GM12864 (cell line): ENCODE measurements at places on chromosomes 11 and 22.

GRCh38 chr22:39991159-39991860 is 3.4 kb upstream of the FAM83F start:
- no peak for DNase-seq

- DNase-seq: no peak
Measured at GRCh38 chr22:31488988-31489617, 539 bp downstream of the EIF4ENIF1 start.

GRCh38 chr11:128302425-128303186 is 284.8 kb downstream of the ETS1 start:
- DNase-seq: peak; percentile 63

GRCh38 chr22:39489094-39490068 is 12.7 kb upstream of the MIEF1 start:
- no peak for DNase-seq

GRCh38 chr11:134667505-134667904 is 255.5 kb upstream of the B3GAT1 start:
- no peak for DNase-seq

DNA sequence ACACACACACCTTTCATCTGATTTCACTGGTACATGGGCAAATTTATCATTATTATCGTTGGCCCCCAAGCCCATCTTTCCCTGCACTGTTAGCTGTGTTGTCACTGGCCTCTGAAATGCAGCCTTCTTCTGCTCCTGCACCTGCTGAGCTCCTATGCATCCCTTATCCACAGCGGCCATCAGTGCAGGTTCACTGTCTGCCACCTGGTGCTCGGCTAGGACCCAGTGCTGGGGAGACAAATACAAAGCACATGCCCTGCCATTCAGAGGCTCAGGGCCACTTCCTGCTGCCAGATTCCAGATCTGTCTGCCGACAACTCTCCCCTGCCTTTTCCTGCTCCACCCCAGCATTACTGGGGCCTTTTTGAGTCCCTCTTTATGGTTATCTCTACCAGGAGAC is 1205.4 kb downstream of the TBC1D22A start:
- DNase-seq: no peak

GRCh38 chr11:1031121-1031899 is 5.2 kb downstream of the MUC6 start:
- DNase-seq: no peak

DNA sequence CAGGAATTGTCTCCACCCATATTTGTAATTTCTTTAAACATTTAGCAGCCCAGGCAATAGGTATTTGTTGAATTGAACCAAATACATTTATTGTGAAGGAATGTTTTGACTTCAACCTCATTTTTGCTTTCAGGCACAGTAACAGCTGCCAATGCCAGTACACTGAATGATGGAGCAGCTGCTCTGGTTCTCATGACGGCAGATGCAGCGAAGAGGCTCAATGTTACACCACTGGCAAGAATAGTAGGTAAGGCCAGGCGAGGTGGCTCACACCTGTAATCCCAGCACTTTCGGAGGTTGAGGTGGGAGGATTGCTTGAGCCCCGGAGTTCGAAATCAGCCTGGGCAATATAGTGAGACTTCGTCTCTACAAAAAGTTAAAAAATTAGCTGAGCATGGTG is 20.9 kb downstream of the ACAT1 start:
- no peak for DNase-seq

DNA sequence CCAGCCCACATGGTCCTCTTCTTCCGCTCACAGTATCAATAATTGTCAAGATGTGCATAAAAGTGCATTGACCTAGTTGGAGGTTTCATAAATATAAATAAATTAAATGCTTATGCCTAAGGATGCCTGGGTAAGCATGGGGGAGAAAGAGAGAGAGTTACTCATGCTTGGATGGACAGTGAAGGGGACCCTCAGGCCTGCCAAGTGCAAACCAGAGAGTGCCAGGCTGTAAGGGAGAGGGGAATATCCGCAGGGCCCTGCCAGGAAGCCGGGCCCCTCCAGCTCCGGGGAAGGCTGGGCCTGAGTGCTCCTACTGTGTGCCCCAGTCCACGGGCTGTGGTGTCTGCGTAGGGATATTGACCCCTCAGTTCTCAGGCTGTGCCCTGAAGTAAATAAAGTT is 214.6 kb downstream of the DSCAML1 start:
- no peak for DNase-seq

DNA sequence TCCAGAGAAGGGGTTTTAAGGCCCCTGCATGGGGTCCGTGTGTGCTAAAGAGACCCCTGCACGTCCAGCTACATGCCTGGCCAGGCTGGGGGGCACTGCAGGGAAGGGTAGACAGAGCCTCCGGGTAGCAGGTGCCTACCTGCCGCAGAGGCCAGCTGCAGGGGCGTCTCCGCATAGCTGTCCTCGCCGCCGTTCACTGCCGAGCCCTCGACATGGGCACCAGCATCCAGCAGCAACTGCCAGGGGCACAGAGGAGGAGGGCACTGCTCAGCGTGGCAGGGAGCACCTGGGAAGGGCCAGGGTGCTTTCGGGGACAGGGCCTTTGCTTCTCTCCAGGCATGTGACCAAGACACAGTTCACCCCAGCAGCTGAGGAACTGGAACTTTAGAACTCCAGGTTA is 59.7 kb downstream of the NAT10 start:
- no peak for DNase-seq

GRCh38 chr11:30239025-30239424 is 8.2 kb downstream of the FSHB start:
- no peak for DNase-seq

- DNase-seq: no peak
Measured at GRCh38 chr11:1177020-1177770, 19.4 kb downstream of the MUC5AC start.

DNA sequence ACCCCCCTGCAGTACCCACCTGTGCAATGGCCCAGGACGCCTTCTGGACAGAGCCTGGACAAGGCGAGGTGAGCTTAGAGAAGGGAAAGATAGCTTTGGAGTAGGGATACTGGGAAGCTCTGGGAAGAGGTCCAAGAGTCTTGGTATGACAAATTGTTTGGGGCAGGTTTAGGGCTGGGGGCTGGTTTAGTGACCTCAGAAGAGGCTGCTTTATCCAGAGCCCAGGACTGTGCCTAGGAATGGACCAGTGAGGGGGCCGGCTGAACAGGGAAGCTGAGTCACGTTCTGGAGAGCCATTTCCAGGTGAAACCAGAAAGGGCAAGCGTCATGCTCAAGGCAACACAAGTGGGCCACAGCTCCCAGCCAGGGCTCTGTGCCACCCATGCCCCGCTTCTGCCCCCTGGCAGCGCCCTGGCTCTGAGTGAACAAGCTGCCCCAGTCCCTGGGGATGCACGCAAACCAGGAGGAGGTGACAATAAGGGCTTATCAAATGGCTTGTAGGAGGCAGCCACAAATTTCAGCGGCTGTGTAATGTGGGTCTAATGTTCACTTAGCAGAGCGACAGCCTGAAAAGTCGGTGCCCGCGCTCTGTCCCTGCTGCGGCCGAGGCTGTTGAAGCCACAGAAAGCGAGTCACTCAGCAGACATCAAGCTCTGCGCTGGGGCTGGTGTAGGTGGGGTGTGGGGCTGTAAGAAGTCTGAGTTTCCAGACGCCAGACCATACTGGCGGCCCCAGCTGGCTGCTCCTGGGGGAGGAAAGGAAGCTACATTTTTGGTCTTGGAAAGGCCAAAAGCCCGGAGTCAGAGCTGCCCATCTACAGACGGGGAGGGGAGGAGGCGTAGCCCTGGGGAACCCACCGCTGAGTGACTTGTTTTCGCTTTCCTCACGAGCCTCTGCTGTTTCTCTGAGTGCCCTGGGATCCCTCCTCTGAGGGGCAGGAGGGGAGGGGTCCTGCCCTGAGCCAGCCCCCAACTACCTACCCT is 18.3 kb upstream of the SYT7 start:
- no peak for DNase-seq

DNA sequence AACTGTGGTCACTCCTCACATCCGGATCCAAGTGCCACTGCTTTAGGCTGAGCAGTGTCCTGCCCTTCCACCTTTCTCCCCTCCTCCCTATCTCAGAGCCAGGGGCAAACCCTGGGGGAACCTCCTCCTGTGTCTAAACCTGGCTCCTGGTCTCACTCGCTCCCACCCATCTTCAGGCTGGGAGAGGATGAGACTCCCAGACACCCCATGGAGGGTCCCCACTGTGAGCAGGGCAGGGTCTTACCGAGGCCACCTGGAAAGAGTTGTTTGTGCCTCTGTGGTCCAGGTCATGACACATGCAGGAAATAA is 93.6 kb downstream of the PDE2A start:
- DNase-seq: no peak

DNA sequence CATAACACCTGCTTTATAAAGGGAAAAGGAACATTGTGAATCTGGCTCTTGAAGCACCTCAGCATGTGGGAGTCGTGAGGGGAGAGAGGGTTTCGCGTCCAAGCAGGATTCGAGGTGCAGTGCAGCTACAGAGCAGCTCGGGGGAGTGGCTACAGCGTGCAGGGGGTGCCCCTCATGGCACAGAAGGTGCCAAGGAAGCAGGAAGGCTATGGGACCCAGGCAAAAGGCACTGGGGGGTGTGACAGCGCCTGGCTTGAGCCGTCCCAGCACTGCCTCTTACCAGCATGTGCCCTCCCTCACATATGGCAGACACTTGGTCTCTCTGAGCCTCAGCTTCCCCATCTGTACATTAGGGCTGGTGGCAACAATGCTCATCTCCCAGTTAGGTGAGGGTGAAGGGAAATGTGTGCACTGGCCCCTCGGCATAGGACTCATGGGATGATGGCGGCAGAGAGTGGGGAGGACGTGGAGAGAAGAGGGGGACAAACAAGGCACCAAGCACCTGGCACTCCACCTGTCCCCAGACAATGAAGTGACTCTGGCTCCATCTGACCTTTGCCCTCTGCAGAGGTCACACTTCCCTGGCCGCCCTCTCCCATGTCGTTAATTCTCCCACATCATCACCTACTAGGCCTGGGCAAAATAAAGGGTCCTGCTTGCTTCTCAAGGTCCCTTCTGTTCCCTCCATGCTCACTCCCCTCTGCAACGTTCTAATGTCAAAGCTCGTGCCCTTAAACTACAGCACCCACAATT is 10.4 kb downstream of the TNKS1BP1 start:
- DNase-seq: no peak

- no peak for DNase-seq
Measured at GRCh38 chr22:29030016-29030617, 31.5 kb downstream of the C22orf31 start.

GRCh38 chr11:60717956-60718355 is 6.6 kb upstream of the MS4A18 start:
- DNase-seq: peak; percentile 18

- no peak for DNase-seq
Measured at GRCh38 chr11:2570841-2571597, 126.2 kb downstream of the KCNQ1 start.
